ENCODE measurements at places on chromosomes 12 and 14.
A peak's percentile ranks its signal among the peaks of the same experiment; 100 is the strongest.

DNA sequence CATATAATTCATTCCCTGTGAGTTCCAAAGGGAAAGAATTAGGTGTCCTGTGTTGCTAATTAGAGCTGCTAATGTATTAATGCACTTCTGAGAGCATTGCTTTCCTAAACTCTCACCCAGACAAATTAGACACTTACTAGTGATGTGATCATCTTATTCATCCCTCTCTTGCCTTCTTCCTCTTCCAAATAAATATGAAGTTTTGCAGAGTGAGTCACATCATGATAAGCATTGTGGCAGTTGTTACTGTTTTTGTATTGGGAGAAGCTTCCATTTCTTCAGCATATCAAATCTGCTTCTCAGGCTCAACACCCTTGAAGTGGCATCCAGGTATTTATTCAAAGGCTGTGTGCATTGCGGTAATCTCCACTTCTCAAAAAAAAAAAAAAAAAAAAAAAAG is 37.3 kb upstream of the E2F7 start:
- DNase-seq = no peak

GRCh38 chr12:68871921-68872320 is 61.0 kb downstream of the CPM start:
- no peak for DNase-seq

- DNase-seq = no peak
Measured at GRCh38 chr14:102496331-102496691, 13.3 kb downstream of the ANKRD9 start.

DNA sequence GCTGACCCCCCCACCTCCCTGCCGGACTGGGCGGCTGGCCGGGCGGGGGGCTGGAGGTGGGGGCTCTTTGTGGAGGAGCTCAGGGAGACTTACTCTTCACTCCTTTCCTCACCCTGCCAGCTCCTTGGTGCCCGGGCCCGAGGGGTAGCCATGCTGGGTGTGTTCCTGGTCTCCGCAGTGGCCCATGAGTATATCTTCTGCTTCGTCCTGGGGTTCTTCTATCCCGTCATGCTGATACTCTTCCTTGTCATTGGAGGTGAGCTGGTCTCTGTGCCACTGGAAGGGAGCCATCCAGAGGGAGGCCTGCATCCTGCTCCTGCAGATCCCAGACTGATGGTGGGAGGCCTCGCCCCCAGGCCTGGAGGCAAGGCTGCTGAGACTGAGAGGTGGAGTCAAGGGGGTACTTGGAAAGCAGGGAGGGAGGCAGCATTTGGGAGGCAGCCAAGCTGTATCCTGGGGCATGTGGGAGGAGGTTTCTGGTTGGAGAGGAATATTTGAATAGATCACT is 19.7 kb downstream of the SOAT2 start:
- DNase-seq = no peak

DNA sequence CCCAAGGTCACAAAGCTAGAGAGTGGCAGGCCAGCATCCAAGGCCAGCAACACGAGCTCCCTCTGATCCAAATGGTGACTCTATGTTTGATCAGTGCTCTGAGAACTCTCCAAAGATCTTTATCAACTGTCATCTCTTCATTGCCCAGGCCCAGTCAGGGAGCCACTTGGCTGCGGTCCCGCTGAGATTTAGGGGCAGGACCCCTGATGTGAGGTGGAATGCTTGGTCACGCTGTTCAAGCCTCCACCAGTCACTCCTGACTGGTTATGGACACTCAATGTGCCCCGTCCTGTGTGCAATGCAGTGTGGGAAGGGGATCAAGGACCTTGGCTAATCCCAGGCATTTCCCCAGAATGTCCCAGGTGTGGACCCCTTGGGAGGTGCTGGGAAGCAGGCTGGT is 19.8 kb upstream of the TCL1B start:
- no peak for DNase-seq

DNA sequence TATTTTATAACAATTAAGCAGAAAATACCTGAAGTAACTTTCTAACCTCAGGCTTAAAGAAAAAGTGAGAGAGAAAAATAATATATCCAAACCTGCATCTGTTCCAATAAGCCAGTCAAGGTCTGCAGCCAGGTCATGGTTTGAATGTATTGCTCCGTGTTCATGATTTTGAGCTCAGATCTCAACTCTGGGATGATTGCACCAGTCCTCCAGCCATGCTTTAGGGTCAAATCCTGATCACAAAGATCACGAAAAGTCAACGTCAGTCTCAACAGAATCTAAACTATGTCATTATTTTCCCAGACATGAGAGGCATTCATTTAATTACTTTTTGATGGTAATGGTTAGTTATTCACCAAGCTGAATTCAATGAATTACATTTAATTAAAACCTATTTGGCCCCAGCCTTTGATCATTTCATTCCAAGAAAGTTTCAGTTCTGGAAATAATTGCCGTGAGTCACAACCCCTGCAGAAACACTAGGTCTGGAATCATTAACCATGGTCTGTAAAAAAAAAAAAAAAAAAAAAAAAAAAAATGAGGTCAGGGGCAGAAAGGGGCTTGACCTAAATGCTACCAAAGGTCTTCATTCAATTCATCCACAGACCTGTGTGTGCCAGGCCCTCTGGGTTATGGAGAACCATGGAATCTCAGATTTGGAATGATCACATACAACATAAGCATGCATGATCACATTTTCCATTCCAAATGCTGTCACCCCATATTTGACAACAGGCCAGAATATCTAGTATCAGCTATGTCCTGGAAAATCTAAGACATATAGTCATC is 55.6 kb downstream of the NT5DC3 start:
- DNase-seq = no peak

GRCh38 chr12:9673404-9674225 is 4.1 kb downstream of the CLEC2D start:
- DNase-seq = no peak

DNA sequence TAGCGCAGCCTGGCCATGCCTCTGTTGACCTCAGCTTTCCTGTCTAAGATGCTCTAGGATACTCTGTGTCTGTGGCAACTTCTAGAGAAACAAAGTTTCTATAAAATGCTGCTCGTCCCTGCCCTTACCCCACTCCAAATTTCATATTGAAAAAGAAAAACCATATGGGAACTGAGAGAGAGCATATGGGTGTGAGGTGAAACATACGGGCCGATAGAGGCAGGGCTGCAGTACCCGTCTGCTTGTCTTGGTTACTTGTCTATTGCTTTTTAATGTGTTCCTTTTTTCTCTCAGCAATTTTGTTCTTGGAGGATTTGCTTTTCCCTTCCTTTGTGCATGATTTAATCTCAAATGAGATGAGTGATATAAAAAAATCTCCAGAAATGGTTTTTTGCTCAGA is 113.0 kb downstream of the SRGAP1 start:
- DNase-seq = no peak

DNA sequence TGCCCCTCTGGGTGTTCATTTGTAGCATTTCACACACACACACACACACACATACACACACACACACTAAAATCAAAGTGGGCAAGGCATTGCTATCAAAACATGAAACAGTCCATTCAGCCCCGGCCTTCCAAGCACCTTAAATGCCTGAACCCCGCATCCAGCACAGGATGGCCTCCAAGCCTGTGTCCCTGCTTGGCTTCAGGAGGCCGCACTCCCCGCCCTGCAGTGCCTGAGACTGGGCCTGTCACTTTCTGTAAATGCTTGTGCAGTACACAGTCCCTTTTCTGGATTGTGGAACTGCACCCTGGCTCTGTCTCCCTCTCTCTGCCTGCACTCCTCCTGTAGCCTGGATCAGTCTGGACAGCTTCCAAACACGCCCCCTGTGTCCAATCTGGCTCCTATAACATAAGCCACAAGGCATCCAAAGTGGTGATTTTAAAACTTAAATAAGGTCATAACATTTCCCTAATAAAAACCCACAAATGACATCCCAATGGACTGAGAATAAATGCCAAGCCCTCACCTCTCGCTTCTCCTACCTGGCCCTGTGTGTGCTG is 972.2 kb upstream of the TMEM132C start:
- no peak for DNase-seq

- no peak for DNase-seq
Measured at GRCh38 chr12:124385219-124385969, 90.5 kb downstream of the RFLNA start.

- no peak for DNase-seq
Measured at GRCh38 chr12:104650541-104650940, 193.8 kb downstream of the CHST11 start.

- no peak for DNase-seq
Measured at GRCh38 chr14:89214221-89214965, 202.6 kb downstream of the FOXN3 start.

DNA sequence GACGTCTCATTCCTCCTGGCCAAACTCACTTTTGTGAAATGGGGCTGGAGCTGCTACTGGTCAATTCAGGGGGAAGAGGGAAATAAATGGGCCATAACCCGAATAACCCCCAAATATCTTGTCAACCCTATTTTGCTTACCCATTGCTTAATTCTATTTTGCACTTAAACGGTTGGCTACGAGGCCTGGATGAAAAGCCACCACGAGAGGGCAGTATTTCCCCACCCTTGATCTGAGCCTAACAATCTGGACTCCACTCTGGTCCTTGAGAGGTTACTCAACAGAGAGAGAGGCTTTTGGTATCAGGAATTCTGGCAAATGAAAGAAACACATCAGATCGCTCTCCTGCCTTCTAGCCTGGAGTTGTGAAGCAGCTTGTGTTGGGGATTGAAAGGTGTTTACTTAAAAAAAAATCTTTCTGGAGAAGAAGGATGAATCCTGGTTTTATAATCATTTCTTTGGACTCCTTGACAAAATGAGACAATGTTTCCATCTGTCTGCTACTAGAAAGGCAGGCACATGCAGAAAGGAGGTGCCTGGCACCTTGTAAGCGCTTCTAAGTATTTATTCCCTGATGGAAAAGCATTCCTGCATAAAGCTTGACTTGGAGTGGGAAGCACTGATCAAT is 22.4 kb upstream of the FBXO21 start:
- no peak for DNase-seq

- no peak for DNase-seq
Measured at GRCh38 chr12:110304061-110304551, 23.1 kb downstream of the ATP2A2 start.

- DNase-seq = no peak
Measured at GRCh38 chr12:59689776-59690175, 93.9 kb downstream of the SLC16A7 start.

- no peak for DNase-seq
Measured at GRCh38 chr12:24861766-24862540, 86.9 kb downstream of the BCAT1 start.

- no peak for DNase-seq
Measured at GRCh38 chr14:69086537-69086936, 66.4 kb downstream of the DCAF5 start.

DNA sequence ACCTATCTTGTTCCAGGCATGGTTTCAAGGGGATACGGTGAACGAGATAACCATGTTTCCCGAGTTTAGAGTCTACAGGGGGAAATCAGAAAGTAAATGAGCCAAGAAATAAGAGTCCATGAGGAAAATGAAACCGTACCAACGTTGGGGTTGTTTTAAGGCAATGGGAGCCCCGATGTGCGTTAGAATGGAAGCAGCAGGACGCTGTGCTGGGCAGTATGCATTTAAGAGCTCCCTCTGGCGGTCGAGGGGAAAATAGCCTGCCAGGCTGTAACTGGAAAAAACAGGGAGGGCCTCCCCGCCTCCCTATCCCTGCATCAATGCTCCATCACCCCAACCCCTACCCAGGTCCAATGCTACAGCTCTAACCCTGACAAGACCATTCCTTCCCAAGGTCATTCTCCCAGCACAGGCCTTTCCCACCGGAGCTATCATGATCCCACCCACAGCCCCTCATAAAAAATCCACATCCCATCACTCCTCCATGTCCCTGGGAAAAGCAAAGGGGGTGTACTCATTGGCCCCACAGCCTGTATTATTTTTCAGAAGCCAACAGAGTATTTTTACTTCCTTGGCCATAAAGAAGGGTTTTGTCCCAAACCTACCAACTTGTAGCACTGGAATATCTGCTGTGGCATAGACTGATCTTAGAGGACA is 226.3 kb upstream of the NOS1 start:
- peak; percentile 12 for DNase-seq

DNA sequence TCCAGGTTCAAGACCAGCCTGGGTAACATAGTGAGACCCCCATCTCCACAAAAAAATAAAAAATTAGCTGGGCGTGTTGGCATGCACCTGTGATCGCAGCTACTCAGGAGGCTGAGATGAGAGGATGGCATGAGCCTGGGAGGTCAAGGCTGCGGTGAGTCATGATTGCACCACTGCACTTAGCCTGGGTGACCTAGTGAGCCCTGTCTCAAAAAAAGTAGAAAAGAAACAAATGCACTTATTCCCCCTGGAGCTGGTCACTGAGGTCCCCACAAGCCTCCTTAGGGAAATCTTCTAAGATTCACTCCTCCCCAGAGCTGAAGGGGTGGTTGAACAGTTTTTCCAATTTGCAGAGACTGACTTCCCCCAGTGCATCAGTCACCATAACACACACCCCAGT is 1.6 kb downstream of the CD9 start:
- no peak for DNase-seq

DNA sequence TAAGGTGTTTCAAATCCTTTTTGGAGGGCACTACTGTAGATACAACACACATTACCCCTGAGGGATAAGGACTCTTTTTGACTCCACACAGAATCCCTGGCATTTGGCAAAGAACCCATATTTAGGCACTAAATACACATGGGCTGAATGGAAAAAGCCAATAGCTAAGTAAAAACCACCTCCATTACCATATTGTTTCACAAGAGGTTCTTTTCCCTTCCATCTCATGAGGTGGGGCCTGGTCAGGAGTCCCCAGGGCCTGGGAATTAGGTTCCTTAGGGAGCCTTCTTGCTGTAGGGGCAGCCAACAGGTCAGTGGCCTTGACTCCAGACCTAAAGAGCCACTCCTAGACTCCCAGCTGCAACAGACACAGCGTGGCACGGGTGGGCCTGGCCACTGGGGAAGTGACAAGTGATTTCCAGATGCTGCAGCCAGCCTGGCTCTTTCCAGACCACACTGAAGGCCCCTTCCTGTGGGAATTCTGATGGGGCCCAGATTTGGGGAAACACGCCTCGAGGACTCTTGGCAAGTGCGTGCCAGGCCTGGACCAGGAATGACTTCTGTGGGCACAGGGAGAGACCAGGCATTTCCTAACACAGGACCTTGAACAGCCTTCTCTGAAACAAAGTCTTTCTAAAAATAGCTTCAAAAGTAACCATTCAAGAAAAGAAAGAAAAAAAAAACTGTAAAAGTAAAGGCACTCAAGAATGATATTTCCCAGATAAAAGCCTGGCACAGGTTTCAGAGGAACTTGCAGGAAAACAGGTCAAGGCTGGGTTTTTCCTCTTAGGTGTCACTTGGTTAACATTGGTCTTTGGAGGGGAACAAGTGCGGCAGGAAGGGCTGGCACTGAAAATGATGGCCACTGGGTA is 18.1 kb downstream of the SSH1 start:
- no peak for DNase-seq

DNA sequence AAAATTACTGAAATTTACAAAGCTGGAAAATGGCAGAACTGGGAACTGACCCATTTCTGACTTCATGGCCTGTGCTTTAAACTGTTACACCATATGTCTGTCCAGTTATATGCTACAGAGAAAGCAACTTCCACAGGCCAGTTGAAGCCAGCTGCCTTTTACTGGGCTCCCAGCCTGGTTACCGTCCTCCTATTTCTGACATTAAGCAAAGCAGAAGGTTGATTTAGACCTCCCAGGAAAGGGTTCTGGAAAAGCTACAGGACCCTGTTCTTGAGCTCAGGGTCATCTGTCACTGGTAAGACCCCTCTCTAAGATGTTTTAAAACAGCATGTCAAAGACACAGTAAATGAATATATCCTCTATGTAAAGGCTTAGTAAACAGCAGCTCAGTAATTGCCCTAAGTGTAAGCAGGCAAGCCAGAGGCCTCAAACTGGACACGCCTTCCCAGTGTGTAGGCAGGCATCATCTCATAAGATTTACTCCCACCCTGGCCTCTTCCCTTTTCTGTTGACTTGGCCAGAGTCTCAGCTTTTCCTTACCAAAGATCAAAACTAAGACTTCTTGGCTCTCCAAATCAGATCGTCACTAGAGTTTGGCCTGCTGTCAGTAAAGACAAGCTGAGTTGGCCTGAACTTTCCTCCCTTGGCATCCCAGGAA is 55.4 kb upstream of the RNU6-8 start:
- DNase-seq = no peak
